ENCODE measurements at places on chromosomes 5 and 9.

GRCh38 chr5:62956597-62956996, 378.0 kb downstream of the LRRC70 start:
- DNase-seq, result no peak

GRCh38 chr9:116464987-116465571, 222.0 kb upstream of the TRIM32 start:
- DNase-seq, result no peak

- DNase-seq, result no peak
These were observed 1099.2 kb downstream of the CDH18 start for GRCh38 chr5:18888821-18889220.

- DNase-seq, result no peak
These were observed 43.6 kb upstream of the NEK6 start for GRCh38 chr9:124214116-124214515.

- DNase-seq, result no peak
These were observed 67.8 kb upstream of the TBC1D2 start for GRCh38 chr9:98323051-98323830.

DNA sequence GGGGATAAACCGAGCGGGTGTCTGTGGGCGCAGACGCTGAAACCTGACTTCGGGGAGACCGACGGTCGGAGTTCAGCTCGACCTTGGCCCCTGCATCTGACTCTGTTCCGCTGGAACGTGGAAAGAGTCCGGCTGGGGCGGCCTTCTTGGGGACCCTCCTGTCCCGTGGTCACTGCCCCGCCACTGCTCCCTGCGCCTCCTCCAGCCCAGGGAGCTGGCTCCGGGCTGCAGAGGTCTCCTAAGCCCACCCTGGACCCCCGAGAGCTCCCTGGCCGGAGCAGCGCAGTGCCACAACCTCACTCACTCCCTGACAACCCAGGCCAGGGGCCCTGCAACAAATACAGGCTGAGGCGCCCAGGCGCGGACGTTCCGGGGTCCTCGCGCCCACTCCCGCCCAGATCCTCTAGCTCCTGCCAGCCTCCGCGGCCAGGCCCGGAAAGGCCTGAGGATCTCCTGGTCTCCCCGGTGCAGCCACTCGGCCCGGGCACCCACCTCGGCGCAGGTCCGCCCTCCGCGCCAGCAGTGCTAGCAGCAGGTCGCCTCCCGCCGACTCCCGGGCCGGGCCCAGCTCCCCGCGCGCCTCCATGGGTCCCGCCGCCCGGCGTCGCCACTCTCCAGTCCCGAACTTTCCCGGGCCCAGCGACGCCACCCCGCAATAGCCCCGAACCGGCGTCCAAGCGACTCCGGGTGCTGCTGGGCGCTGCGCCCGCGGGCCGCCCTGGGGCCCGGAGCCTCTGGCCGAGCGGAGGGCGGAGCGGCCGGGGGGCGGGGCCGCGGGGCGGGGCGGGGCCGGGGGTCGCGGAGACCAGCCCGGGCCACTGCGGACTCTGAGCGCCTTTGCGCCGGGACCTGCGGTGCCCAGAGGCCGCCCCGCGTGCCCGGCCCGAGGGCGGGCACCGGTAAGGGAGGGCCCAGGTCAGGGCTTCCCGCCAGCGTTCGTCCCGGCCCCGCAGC, 2.2 kb downstream of the LHX3 start:
- DNase-seq, result no peak

DNA sequence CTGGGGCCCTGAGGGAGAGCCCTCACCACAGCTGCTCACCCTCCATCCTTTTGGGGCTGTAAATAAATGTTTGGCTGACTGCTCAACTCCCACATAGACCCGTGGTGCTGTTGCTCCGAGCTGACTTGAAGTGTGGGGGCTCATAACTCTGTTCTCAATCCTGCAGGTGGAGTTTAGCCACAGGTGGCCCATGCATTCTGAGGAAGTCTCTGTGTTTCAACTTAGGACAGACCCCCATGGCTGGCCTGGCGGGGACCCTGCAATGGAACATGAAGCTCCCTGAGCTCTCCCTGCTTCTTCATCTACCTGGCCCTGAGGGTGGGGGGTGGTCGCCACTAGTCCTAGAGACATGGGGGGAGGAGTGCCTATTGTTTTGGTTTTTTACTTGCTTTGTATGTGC, 19.7 kb downstream of the NDUFS6 start:
- DNase-seq, result no peak

DNA sequence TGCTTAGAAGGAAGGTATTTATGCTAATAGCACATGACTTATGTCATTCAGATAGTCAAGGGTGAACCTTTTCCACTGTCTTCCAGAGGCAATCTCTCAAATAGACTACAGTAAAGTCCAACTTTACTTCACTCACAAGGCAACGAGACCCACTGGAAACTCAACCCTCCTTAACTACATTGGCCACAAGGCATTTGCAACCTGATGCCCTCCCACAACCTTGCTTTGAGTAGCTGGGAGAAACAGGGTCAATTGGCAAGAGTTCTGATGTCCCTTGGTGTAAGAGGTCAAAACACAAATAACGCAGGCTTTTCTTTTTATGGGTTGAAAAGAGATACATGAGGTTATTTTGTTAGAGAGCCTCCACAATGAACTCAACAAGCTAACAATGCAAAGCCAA, 6.1 kb downstream of the GAS1 start:
- no peak for DNase-seq

DNA sequence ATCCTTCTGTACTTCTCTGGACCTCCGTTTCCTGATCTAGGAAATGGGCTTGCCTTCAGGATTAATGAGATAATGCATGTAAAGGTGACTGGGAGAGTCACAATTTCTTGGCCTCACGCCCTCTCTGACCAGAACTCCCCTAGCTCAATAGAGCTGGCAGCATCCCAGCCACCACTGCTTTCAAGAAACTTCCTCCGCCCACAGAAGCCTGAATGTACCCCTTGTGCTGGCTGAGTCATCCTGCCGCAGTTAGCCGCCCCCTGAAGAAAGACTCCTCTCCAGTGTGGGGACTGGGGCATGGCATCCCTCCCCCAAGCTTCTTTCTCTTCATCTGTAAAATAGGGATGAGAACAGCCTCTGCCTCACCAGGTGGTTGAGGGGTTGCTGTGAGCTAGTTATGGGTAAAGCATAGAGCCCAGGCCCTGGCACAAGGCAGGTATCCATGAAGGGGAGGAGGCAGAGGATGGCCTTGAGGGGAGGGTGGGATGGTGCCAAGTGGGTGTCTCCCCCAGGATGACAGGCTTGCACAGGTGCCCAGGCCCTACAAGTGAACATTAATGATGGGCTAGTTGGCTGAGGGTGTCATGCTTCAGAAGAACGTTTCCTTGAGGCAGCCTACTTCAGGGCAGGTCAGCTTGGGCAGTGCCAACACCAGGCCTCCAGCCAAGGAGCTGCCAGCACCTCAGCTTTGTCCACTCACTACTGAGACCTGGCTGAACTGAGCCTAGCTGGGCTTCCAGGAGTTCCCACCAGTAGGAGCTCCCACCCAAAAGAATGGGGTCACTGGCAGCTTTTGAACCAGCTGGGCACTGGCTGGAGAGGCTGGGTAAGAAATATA, 3.4 kb downstream of the PDLIM4 start:
- peak; percentile 41 for DNase-seq

GRCh38 chr5:88683506-88684135, 199.4 kb downstream of the MEF2C start:
- DNase-seq, result peak; percentile 63

GRCh38 chr9:91425271-91425670, 1.6 kb upstream of the NFIL3 start:
- no peak for DNase-seq

- no peak for DNase-seq
These were observed 481.0 kb upstream of the PTGER4 start for GRCh38 chr5:40198736-40199135.

DNA sequence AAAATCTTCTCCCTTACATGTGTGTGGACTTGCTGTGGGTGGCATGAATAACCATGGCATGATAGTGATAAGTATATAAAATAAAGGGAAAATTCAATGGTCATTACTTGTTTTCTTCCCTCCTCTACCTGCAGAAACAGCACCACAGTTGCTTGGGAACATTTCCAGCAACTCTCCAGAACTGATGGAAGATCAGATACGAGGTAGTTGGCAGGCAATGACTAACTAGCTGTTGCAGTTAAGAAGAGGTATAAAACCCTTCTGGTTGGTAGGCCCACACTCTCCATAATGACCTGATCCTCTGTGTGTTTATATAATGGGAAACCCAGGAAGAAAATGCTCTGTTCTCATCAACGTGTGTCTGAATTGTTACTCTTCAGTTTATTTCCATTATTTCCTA, 185.9 kb downstream of the SYK start:
- no peak for DNase-seq

- no peak for DNase-seq
These were observed 246.8 kb downstream of the SAXO1 start for GRCh38 chr9:18786196-18786595.

GRCh38 chr9:89755821-89756220, 151.0 kb downstream of the GADD45G start:
- DNase-seq, result no peak

Measured in C1 segment of cervical spinal cord (tissue), 14 donors.